ENCODE measurements at places on chromosomes 12 and 14. TPM values are rescaled to one million over a fixed set of nuclear protein-coding genes. Genes with fewer than 3 reads are reported as not detected.

GRCh38 chr12:25387732-25388050 lies 137.0 kb upstream of the KRAS start:
- DNase-seq = no peak

- DNase-seq = no peak
Measured at GRCh38 chr12:120283318-120283717, 8.4 kb downstream of the RNU4-2 start.

DNA sequence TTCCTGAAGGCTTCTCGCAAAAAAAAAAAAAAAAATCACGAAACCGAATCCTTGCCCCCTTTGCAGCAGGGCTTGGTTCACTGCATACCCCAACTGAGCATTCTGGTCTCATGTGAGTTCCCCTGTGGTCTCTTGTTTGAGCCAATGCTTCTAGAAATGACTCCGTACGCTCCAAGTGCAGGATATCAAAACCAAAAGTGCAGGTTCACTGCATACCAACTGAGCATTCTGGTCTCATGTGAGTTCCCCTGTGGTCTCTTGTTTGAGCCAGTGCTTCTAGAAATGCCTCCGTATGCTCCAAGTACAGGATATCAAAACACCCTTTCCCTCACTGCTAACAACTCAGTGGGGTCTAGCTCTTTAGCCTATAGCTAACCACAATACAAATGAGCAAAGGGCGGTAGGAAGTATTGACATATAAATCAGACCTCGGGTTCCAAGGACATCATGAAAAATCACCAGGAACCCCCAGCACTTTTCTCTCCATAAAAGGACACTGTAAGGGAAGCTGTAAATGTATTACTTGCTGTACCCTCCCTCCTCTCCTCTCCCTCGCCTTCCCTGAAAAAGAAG lies 206.3 kb upstream of the NOS1 start:
- DNase-seq = no peak

DNA sequence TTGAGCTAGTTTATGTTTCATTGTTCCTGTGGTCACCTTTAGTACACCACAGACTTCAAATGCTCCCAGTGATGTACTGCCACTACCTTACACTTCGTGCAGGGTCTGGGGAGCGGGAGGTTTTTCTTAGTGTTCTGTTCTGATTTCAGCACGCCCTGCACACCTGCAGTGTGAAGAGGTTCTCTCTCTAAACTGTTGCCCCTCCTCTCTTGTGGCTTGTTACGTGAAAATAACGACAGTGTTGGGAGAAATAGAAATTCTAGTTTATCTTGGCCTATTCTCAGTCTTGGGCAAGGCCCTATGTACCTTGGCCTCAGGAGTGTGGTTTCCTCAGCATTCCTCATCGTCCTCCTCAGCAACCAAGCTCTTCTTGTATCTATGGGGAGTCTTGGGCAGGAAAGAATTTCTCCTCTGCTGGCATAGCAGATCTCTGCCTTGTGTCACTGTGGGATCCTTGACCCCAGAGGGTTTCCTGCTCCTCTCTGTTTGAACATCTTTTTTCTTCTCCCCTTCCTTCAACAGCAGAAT lies 48.6 kb downstream of the EIF2S3B start:
- no peak for DNase-seq

GRCh38 chr12:292186-292585 lies 29.6 kb upstream of the SLC6A13 start:
- DNase-seq = no peak

GRCh38 chr14:30131581-30132097 lies 204.0 kb upstream of the PRKD1 start:
- no peak for DNase-seq

DNA sequence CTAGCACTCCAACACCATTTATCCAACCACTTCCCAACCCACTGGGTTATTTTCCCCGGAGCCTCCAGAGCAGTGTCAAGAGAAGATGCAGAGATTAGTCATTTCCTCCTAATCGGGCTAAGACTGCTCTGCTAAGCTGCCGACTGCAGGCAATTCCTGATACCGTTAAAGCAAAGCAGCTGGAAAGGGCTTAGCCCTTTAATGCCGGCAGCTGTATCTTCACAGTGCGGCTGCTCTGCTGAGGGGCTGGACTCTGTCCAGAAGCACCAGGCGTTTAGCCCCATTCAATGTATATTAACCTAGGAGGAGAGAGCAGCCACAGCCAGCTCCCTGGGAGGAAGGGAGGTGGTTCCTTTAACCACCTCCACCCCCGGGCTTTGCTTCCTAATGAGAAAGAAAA lies 11.1 kb downstream of the AQP6 start:
- no peak for DNase-seq

PLA2G1B gene
- total RNA-seq = not detected

DNA sequence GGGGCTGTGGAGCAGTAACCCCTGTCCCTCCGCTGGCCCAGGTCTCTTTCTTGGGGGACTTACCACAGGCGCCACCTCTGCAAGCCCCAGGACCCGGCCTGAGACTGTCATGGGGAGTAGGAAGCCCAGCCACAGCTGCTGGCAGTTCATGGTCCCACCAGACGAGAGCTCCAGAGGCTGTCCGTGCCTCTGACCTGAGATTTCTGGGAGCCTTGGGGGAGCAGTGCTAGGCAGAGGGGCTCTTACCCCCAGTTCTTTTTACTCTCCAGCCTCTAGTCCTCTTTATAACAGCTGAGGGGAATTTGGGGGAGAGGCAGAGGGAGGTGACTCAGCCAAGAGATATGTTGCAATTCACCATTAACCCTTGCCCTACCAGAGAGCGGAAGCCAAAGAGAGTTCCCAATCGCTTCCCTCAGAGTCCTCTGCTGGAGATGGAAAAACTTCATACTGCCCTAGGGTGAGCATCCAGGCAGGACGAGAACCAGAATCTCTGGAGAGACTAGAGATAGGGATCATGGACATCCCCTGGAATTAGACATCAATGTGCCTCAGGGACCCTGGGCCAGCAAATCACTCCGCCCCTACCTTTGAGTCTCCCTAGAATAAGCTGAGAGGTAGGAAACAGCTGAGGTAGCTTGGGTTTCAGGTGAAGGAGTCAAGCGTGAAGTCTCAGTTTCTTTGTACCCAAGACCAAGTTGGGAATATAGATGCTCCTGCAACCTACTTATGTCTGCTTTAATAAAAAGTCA lies at the start of gene MMP19:
MMP19 (minus strand) TSS at position 256 of the 749 bp plus-strand sequence; CDS start at position 150, 106 bp downstream.
- DNase-seq = no peak

GRCh38 chr14:72771561-72771960 lies 122.3 kb downstream of the DPF3 start:
- DNase-seq = peak; percentile 76

DNA sequence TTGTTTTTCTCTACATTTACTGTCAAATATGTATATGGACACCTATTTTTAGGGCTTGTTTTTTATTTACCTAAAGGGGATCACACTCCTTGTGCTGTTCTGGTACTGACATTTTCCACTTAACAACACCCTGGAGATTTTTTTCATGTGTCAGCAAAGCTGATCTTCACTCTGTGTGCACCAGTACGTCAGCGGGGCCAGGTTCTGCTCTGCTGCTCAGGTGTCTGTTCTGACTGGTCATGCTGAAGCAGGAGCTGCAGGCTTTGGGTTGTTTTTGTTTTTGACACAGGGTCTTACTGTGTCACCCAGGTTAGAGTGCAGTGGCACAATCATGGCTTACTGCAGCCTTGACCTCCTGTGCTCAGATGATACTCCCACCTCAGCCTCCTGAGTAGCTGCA lies 81.9 kb upstream of the CCND2 start:
- no peak for DNase-seq

LRTM2 gene
- not detected for total RNA-seq

DNA sequence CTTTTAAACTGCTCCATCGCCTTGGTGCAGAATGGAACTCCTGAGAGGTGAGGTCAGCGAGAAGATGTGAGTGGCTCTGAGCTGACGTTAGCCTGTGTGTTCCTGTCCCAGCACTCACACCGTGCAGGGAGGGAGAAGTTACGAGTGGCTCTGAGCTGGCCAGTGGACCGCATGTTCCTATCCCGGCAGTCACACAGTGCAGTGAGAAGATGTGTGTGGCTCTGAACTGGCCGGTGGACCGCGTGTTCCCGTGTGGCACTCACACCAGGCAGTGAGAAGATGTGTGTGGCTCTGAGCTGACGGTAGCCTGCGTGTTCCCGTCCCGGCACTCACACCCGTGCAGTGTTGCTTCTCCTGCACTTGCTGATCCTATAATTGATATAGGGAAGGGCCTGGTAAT lies 59.9 kb downstream of the VCPKMT start:
- DNase-seq = peak; percentile 45

GRCh38 chr14:64255756-64256155 lies 38.4 kb downstream of the ESR2 start:
- DNase-seq = no peak

DNA sequence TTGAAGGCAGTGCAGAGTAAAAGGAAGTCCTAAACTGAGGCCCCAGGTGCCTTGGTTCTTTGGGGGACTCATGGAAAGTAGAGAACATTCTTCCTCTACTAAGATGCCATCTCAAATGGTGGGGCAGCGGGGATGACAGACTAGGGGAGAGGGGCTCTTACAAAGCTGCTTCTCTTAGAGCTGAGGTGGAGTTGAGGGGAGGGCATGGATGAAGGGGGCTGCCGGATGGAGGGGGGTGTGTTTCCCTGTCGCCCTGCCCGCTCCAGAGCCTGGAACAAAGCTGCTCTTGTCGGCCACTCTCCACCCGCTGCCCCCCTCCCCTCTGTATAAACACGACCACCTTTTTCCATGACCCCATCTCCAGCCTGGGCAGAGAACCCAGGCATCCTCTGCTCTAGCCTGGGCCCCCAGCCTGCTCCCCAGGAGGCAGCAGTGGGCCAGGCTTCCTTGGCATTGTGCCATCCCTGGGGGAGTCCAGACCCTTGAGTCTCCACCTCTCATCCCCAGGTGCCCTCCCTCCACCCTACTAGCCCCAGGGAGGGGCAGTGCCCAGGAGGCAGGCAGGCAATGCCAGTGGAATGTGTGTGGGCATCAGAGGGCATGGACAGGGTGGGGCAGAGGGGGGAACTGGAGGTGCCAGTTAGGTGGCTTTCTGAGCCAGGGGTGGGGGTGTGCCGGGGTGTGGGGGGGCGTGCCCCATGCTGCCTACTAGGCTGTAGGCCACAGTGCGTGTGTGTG lies 1.7 kb downstream of the RARG start:
- no peak for DNase-seq

- DNase-seq = no peak
Measured at GRCh38 chr14:26984311-26985177, 386.7 kb upstream of the NOVA1 start.

- peak; percentile 52 for DNase-seq
Measured at GRCh38 chr14:22390824-22391461, 198.1 kb downstream of the DAD1 start.

DNA sequence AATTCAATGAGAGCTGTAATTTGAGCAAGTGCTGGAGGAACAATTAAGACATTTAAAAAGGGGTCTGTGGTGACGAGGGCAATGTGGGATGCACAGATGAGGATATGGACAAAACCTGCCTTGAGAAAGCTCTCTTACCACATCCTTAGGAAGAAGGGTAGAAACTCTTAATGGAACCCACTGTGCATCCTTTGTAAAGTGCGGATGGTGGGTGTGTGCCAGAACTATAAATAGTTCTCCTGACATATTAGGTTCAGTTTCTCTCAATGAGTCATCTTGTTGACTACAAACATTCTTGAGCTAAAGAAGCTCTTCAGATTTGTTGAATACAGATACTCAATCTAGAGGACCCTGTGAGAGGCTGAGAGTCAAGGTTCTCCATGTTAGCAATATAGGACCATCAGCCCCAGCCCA lies 106.1 kb upstream of the ANO4 start:
- no peak for DNase-seq

DNA sequence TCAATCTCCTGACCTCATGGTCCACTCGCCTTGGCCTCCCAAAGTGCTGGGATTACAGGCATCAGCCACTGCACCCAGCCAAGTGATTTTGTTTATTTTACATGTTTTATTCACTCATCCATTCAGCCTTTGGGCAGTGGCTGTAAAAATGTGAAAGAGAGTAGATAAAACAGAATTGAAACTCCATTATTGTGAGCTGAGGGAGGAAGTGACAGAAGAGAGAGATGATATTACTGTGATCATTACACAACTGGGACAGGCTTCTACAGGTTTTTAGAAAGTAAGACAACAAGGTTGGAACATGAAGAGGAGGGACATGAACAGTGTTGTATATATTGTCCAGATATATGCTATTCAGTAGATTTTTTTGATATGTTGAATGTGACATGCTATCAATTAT lies 25.0 kb downstream of the CREBL2 start:
- DNase-seq = no peak

- DNase-seq = no peak
Measured at GRCh38 chr14:89926694-89927093, 27.8 kb downstream of the EFCAB11 start.

DNA sequence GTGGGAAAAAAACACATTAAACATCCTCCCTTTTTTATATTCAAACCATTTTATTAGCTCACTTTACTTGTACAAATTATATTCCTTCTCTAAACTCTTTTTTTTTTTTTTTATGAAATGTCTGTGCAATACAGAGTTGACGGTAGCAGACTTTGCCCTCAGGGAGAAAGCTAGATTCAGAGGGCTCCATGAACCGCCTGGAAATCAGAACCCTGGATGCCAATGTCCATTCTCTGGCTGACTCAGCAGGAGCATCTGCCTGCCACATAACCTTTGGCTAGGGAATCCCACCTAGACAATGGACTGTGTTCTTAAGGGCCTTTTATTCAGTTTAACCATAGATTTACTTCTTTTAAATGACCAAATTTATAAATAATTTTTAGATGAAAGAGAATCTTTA lies 467.0 kb downstream of the MDGA2 start:
- DNase-seq = no peak

DNA sequence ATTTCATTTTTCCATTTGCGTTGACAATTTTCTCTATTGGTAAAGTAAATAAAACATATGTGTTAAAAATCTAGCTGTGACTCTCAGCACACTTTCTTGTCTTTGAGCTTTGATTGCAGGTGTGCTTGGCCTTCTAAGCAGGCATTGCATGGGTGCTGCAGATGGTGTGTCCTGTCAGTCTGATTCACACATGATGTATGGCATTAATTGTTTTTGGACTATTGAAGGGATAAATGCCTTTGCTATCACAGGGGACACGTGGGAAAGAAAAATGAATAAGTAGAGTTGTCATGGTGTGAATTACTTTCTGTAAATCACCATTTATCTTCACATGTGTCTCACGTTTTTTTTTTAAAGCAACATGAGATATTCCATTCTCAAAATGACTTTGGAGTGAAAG lies 211.3 kb upstream of the NAV3 start:
- DNase-seq = no peak

KRT72 gene
- 2.3 TPM for total RNA-seq

DNA sequence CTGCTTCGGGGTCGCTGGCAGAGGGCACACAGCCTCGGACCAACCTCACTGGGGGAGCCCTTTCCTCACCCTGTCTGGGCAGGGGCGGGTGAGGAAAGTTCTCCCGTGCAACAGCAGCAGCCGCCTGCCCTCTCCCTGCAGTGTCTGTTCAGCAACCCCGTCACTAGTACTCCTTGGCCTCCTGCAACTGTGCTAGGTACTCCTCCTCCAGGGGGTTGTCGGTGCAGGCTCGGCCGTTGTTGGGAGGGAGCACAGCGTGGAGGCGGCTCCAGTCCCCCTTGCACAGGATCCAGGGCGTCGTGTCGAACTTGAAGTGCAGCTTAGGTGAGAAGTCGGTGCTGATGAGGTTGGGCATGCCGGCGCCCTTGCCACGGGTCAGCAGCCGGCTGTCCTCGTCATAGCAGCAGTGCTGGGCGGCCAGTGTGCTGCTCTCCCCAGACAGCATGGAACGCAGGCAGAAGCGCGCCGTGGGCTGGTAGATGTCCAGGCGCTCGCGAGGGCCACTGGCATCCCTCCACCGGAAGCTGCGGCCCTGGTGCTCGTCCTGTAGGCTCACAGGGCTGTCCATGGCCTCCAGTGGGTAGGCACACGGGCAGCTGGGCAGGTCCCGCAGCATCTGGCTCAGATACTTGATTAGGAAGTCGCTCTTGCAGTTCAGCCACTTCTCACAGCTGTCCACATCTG lies 17.7 kb downstream of the AHSA1 start:
- DNase-seq = no peak

DDX11 gene
- total RNA-seq = 71.6 TPM

- DNase-seq = no peak
Measured at GRCh38 chr12:103716517-103717196, 124.4 kb downstream of the NT5DC3 start.

Data from Peyer's patch (tissue), 4 donors.